Kidney tubule cell (primary cell): ENCODE measurements at places on chromosomes 7 and 10.

GRCh38 chr10:102635377-102635776, 8.9 kb upstream of the TRIM8 start:
- no peak for DNase-seq

DNA sequence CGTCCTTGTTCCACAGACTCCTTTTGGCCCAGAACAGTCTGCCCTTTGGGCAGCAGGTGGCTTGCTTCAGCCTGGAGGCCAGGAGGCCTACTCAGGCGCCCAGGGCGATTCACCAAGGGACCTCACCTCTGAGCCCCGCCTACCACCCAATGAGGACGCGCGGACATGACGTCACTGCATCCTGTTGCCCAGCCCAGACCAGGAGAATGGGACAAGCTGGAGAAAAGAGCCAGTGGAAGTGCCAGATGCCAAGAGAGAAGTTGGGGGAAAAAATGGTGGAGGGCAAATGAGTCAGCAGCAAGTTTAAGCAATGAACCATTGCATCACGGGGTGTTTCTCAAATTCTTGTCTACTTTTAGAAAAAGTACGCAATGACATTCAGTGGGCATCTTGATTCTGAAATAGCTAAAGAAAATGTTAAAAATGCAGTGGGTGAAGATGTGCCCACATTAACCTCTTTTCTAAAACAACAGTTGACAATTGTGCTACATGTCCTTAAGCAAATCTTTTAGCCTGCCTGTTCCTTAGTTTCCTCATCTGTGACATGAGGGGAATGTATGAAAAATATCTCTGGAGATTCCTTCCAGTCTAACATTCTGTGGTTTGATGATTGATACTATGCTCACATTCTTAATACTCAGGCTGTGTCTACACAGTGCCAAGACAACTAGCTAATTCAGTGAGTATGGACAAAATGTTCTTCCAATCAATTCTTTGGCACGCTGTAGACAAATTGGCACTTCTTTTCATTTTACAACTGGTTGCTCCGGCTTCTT, 23.9 kb upstream of the LEP start:
- peak; percentile 57 for DNase-seq

DNA sequence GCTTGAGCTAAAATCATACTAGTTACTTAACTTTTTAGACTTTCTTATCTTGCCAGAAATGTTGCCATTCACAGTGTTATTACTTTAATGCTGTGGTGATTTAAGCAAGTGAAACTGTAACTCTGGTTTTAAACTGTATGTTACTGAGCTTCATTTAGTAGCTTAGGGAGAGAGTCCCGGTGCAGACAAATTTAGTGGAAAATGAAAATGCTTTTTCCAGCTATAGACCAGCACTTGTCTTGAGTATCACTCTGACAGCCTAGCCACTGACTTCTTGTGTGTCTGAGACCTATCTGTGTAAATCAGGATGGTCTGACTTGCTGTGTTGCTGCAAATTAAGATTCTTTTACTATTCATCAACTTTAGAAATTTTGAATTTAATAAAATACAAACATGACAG, 200.8 kb downstream of the CACNB2 start:
- no peak for DNase-seq

DNA sequence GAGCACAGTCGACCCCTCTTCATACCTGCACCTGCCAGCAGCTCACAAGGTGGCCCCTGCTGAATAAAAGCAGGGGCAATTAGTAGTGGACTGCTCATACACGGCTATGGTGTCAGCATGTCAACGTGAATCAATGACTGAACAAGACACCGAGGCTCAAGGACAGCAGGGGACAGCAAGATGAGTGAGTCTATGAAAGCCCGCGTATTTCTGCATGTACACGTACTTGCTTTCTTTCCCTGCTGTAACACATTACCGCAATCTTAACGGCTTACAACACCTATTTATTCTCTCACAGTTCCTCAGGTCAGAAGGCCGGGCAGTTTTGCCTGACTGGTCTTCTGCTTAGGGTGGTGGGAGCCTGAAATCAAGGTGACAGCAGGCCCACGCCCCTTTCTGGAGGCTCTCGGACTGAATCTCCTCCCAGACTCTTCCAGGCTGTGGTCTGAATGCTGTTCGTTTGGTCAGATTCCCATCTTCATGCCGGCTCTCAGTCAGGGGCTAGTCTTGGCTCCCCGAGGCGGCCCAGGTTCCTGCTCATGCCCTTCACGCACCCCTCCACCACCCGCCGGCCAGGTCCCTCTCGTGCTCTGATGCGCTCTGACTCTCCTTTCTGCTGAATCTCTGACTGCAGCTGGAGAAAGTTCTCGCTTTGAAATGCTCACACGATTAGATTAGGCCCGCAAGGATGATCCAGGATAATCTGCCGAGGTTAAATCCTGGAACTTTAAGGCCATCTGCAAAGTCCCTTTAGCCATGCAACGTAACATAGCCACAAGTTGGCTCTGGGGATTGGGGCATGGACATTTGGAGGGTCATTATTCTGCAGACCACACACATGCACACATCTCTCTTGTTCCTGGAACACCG, 7.8 kb upstream of the PPP2R2D start:
- no peak for DNase-seq

DNA sequence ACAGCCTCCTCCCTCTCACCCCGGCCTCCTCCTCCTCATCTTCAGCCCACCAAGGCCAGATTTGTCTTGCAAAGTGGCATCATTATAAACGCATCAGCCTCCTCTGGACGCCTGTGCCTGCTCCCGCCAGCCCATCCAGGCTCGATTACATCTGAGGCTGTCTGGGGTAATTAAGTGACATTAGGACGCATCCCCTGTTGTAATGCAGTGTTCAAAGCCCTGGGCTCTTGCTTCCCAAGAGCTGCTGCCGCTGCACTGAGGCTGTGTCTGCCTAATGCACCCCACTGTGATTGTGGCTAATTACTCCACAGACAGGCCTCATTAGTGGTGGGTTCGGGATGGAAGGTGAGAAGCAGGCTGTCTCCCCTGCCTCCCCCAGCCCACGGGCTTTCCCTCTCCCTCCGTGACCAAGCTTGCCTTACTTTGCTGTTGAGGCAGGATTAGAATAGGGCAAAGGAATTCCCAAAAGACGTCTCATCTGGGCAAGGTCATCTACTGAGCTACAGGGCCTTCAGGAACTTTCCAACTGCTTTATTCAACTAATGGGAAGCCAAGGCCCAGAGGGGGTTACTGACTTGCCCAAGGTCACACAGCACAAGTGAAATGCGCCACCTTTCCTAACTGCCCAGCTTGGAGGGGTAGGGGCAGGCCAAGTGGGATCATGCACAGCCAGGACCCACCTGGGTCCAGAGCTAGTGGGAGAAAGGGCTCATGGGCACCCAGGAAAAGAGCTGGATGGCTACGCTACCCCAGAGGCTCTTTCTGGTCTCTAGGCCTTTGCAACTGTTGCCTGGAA, 66.2 kb upstream of the PCBD1 start:
- no peak for DNase-seq

- no peak for DNase-seq
These were observed 171.5 kb downstream of the CPEB3 start for GRCh38 chr10:92119340-92119739.

DNA sequence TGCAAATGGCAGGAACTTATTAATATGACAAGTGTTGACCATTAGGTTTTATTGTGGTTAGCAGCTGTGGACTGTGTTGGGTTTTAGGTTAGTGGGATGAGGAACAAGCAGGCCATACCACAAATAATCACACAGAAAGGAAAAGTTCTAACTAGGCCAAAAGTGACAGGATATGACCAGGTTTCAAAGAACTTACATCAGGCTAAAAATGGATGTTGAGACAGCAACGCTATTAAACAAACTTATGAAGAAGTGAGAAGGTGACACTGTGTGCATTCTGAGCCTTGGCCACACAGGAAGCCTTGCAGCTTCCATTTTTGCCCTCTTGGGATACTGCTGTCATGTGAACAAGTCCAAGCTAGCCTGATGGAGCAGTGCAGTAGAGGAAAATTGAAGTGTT, 568.8 kb downstream of the HTR7 start:
- peak; percentile 20 for DNase-seq
